ENCODE measurements at places on chromosomes 7 and 10. TPM values are rescaled to one million over a fixed set of nuclear protein-coding genes. Genes with fewer than 3 reads are reported as not detected.
A peak's percentile ranks its signal among the peaks of the same experiment; 100 is the strongest.

DNA sequence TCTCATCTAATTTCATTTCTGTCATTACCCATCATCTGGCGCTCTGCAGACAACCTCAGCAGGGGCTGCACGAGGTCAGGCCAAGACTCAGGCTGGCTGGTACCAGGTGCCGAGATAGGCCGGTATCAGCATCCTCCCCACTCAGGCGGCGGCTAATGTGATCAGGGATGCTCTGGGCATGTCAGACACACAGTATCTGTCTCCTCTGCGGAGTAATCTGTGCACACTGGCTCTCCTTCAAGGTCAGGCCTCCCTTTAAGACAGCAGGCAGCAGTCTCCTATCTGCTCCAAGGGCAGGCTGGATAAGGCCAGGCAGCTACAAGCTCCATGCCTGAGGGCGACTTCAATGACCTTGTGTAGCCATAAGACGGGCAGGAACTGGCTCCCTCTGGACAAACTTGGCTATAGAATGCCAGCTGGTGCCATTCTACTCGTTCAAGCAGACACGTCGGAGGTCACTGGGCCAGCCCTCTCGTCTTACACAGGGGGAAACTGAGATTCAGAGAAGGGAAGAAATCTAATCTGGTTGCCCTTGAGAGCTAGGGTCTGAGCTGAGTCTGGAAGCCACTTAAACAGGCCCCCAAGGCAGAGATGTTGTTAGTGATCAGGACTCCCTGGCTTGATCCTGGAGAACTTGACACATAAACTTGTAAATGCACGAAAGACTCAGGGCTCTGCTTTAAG lies 59.3 kb downstream of the ARHGAP22 start:
- DNase-seq = no peak

SRRM3 gene
- 1.1 TPM for total RNA-seq

ABCB4 gene
- 0.03 TPM for total RNA-seq

DNA sequence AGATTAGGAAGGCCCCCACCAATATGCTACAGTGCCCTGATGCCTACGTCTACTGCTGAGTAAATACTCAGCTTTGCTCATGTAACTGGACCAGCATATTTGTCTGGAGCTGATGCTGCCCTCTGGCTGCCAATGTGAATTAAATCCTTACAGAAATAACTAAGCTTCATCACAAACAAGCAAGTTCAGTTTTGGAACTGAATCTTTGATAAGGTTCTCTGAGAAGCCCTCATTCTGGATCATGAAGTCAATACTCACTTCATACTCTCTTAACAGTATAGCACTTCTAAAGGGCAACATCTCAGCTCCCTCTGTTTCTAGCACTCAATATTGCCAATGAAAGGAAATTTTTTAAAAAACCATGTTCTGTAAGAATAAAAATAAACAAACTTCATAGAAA lies 246.7 kb downstream of the ETV1 start:
- DNase-seq = peak; percentile 18

DNA sequence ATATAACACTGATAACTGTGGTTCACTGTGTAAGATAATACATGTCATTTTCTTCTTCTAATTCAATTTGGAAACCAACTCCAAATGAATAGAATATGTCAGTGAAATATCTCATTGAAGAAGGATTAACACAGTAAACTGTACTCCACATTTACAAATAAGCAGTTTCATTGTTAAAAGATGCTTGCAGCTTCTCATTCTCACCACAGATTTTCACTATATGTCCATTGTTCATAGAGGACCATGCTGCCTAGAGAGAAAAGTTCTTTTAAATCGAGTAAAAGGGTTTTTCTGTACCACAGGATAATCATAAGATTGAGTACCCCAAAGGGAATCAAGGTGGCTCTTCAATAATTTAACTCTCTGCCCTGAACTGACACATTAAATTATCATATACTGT lies 165.5 kb downstream of the LRRN3 start:
- no peak for DNase-seq

DNA sequence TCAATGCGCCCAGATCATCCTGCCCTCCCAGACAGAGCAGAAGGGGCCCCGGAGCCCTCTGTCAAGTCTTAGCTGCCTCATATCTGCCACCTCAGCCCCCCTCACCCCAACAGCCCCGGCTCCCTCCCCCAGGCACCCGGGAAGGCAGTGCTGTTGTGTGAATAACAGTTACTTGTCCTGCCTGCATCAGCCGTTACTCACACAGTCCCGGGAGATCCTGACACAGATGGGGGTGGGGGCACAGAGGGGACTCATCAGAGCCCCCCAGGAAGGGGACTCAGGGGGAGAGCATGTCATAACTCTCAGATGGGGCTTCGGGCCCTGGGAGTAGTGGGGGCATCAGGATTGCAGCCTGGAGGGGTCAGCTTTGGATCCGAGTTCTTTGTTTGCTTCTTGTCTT lies 12.4 kb upstream of the SERPINE1 start:
- no peak for DNase-seq

CLCN1 gene
- not detected for total RNA-seq

- no peak for DNase-seq
Measured at GRCh38 chr10:57096044-57096443, 735.0 kb upstream of the ZWINT start.

OPN4 gene
- total RNA-seq = 0.17 TPM

- DNase-seq = no peak
Measured at GRCh38 chr7:2258661-2259365, 16.8 kb downstream of the NUDT1 start.

- DNase-seq = no peak
Measured at GRCh38 chr10:127827354-127828140, 65.2 kb downstream of the CLRN3 start.

DNA sequence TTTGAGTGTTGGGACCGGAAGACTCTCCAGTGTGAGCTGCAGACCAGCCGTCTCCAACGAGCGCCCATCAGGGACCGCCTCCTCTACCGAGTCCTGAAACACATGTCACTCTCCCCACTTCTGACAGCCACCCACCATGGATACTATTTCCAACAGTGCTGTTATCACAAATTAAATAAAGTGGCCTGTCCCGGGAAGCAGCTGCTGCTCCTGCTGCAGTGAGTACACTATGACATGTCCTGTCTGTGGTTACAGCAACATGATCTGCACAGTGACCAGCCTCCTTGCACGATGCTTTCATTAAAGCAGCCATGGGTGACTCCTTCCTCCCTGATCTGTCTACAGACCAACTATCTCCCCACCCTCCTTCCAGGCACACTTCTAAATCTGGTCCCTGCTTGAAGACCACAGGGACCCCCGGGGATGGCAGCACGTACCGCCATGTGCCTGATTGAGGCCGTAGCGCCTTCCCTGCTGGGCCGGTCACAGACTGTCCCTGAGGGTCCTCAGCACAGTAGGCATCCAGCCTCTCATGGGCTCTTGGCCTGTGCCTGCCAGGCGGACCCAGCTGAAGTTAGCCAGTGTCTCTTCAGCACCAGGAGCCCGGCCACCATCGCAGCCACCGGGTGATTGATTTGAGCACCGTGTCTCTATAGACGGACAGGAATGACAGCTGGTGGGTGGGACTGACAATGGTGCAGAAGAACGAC lies 58.8 kb downstream of the TCERG1L start:
- DNase-seq = no peak

VIPR2 gene
- total RNA-seq = not detected

NUDT13 gene
- total RNA-seq = 4.7 TPM

DNA sequence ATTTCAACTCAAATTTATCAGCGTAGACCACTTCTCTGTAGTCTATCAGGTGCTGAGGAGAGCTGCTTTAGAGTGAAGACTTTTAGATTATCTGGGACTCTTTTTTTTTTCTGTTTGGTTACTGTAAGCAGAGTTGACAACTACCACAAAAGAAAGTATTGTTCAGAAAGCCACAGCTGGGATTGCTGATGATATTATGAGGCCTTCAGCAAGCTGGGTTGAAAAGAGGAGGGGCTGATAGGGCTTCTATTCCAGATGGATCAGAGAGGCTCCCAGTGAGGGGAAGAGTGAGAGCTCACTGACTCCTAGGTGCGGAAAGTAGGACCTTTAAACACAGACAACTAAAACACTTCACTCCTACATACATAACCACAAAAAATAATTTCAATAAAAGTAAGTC lies 188.5 kb upstream of the FERD3L start:
- DNase-seq = no peak

DNA sequence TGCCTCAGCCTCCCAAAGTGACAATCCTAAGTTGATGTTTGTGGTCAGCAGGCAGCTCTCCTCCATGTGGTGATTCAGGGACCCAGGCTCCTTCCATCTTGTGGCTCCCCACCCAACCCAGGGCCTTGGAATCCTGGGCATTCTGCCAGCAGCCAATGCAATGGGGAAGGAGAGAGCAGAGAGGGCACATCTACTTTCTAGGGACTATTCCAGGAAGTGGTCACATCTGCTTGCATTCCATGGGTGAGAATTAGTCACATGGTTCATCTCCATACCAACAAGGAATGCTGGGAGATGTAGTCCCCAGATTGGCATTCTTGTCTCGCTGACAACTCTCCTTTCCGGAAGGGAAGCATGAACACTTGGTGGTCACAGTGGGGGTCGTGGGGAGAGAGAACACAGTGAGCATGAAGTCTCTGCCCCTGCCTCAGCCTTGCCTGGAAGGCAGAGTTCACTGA lies 9.9 kb upstream of the SRRM3 start:
- DNase-seq = peak; percentile 68

DNA sequence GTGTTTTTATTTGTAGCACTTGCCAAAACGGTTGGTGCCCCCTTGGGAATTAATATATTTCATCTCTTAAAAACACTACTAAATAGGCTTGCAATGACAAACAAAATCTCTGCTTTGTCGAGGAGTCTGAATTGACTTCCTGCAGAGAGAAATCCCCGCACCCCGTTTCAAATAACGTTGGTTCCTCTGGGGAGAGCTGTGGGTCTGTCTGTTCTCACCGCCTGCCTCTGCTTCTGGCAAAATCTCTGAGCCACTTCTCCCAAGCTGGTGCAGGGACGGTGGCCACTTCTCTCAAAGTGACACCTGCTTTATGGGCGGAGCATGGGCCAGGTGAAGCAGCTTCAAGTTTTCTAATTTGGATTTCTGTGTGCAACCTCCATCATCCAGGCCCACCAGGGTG lies 186.3 kb upstream of the ADARB2 start:
- DNase-seq = no peak

GRCh38 chr10:43206391-43207235 lies 60.3 kb downstream of the RASGEF1A start:
- DNase-seq = no peak

DNA sequence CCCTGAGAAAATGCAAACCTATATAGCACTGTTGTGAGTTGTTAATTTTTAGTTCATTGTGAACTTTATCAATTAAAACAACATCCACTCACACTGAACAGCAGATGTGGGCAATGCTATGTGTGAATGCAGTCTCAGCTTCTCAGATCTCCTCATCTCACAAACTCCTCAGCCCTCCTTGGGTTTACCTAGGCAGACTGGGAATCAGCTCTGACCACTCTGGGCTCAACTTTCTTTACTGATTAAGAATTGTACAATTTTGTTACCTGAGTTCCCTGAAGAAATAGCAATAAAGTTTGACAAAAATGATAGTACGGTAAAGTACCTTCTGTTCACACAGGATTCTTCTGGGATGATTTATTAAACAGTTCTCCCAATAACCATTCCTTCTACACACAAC lies 124.0 kb downstream of the SRPK2 start:
- DNase-seq = no peak

GRCh38 chr10:25405871-25406270 lies 231.1 kb downstream of the GPR158 start:
- no peak for DNase-seq

RAB19 gene
- 6.3 TPM for total RNA-seq

DNA sequence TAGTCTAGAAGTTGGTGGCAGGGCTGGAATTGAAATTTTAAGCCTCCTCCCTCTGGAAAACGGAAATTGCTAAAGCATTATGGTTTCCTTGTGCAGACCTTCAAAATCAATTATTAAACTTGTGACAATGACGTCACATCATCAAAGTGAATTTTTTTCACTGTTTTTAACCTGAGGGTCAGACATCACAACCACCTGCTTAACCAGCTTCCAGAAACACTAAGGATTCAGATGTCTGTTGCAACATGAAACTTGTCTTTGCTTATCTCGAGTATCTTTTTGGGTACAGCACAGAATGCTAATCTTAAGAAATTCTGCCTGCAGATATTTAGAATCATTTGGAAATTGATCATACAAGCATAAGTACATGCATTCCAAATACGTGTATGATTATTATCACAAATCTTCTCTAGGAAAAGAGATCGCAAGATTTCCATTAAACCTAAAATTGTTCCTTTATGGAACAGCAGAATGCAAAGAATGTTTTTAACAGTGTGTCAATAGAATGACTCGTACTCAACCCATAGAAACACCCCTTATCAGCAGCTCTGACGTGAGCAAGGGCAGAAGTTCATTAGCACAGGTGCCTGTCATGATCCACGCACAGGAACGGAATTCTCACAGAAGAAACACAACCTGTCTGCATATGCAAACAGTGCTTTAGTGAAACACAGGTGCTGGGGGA lies 4.1 kb upstream of the GTPBP4 start:
- DNase-seq = no peak

- DNase-seq = no peak
Measured at GRCh38 chr7:157032644-157033482, 22.4 kb upstream of the MNX1 start.

GRCh38 chr7:130009848-130010688 lies 41.1 kb downstream of the ZC3HC1 start:
- peak; percentile 97 for DNase-seq

- no peak for DNase-seq
Measured at GRCh38 chr10:60714233-60714632, 64.0 kb upstream of the CDK1 start.

GRCh38 chr7:15920953-15921352 lies 234.5 kb upstream of the MEOX2 start:
- DNase-seq = no peak

DNA sequence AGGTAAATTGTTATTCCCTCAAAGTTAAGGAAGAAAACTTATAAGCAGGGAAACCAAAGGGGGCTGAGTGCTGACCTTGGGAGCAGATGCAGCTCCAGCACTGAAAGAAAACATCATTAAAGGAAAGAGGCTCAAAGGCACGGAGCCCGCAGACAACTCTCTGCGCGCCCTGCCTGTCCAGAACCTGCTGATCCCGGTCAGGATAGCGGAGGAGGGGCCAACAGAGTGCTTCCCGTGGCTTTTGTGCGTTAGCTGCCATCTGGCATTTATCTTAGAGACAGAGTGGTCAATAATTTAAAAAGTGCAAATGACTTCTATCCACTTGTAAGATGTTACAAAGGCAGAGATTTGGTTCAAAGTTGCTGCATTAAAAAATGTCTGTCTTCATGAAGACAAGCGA lies 162.1 kb downstream of the FANK1 start:
- DNase-seq = no peak

- no peak for DNase-seq
Measured at GRCh38 chr10:118924493-118924892, 105.0 kb upstream of the NANOS1 start.

UCMA gene
- not detected for total RNA-seq
